ENCODE measurements at places on chromosomes 2 and 18.

DNA sequence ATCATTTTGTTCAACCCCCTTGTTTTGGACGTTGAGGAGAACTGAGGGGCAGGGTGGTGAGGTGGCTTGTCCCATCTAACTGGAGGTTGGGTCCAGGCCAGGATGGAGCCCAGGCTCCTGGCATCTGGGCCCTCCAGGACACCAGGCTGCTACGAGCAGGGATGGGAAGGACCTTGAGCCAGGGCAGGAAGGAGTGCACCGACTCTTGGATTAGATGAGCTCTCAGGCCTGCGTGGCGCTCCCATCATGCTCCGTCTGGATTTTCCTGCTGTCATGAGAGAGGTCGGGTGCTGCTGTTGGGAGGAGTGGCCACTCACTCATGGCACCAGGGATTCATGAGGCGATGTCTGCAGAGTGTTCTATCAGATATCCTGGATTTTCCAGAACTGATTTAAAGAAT, 18.3 kb upstream of the ALLC start:
- H3K27ac ChIP-seq, result no peak overlapping the region
- no peak overlapping the region for H3K4me3 ChIP-seq
- H3K36me3 ChIP-seq, result no peaks in the 10 kb centered on the region
- DNase-seq, result no peak

GRCh38 chr2:190214426-190215194, 105.0 kb downstream of the HIBCH start:
- no peaks in the 10 kb centered on the region for H3K27me3 ChIP-seq
- H3K27ac ChIP-seq, result no peak overlapping the region
- no peak overlapping the region for H3K4me3 ChIP-seq

DNA sequence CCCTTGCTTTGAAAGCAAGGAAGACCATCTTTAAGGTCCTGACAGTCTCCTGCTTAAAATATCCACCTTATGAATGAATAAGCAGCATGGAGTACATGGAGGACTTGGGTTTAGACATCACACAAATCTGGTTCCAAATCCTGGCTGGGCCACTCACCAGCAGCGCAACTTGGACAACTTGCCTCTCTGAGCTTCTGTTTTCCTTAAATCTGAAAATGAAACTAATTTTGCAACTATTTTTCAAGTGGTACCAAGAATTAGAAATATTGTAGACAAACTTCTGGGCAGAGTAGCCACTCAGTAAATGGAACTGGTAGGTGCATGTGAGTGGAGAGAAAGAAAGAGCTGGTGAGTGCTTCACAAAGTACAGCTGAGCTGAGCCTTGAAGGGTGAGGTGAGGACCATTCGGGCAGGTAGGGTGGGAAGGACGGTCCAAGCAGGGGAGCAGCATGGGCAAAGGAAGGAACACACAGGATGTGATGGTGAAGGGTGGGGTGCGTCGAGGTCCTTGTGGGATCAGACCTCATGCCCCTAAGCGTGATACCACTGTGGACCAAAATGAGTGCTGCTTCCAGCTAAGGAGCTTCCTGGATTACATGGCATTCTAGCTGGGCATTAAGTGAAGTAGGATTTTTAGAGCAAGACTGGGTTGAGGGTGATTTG, 14.4 kb upstream of the TET3 start:
- no peak overlapping the region for H3K4me3 ChIP-seq
- H3K4me1 ChIP-seq, result no peaks in the 10 kb centered on the region
- no peaks in the 10 kb centered on the region for H3K36me3 ChIP-seq
- no peaks in the 10 kb centered on the region for H3K27me3 ChIP-seq
- DNase-seq, result no peak

GRCh38 chr2:200077838-200078237, 122.5 kb downstream of the MAIP1 start:
- H3K27me3 ChIP-seq, result no peaks in the 10 kb centered on the region
- H3K36me3 ChIP-seq, result no peaks in the 10 kb centered on the region
- H3K4me1 ChIP-seq, result peaks cover 3% of the 10 kb centered on the region
- no peak overlapping the region for H3K27ac ChIP-seq
- no peak for DNase-seq

DNA sequence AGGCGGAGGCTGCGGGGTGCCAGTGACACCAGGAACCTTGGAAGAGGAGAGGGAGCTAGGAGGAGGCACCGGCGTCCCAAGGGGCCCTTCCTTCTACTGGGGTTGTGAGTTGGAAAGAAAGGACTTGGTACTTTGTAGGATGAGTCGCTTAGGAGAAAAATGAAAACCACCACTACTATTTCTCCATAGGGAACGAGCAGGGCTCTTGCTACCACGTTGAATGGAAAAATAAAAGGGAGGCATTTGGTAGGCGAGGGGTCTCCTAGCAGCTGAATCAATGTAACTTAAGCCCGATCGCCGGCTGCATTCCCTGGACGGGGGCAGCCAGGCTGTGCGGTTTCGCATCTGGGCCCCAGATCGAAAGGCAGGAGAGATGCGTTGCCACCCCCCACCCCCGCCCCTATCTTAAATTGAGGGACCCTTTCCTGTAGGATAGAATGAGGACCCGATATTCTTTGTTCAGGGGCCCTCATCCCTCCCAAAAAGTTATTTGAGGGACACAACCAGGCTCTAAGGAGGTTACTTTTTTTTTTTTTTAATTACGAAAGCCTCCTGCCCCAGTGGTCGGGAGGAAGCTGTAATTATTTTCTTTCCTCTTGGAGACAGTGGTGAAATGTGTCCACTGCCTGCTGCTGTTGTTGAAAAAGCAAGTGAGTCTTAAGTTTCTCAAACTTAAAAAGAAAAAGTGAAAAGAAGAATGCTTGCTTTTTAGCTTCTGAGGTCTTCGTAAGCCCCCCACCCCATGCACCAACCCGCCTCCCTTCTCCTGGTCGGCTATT, 1.3 kb downstream of the IGFBP2 start:
- no peaks in the 10 kb centered on the region for H3K27me3 ChIP-seq
- peak overlapping the region; percentile 38 for H3K27ac ChIP-seq
- H3K36me3 ChIP-seq, result no peaks in the 10 kb centered on the region
- DNase-seq, result peak; percentile 42

DNA sequence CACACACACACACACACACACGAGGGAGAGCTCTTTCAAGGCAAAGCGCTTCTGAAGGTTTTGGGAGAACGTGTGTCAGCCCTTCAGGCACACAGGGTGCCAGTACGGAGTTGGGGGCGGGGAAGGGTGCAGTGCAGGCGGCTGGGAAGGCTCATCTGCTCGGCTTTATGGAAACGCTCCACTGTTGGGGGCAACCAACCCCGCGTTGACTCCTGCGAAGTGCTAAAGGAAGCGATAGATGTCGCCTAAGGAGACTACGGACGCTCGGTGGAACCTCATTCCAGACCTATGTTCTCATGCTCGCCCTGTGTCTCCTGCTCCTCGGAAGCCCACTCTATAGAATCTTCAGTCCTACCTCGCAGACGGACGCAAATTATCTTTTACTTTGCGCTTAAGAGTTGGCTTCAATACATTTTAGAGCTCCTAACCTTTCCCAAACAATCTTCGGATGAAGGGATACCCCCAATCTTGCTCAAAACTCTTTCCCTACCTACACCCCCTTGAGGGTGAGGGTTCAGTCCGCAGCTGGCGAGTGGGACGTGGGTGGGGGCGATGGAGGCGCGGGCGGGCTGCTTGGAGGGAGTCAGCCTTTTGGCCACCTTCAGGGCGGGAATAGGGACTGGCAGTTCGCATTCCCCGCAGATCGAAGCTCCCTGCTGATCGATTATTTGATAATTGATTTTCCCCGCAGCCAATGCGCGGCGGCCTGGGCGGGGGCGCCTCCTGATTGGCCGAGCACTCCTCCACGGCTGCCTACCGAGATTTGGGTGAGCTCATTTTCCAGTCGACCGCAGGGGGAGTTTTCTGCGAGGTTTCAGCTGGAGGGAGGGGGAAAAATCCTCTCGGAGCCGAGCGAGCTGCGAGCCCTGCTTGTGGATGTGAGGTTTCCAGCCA, 1.9 kb upstream of the MEIS1 start:
- H3K4me1 ChIP-seq, result no peaks in the 10 kb centered on the region
- peak; percentile 98 for DNase-seq
- H3K27ac ChIP-seq, result no peak overlapping the region
- peak overlapping the region; percentile 52 for H3K4me3 ChIP-seq

DNA sequence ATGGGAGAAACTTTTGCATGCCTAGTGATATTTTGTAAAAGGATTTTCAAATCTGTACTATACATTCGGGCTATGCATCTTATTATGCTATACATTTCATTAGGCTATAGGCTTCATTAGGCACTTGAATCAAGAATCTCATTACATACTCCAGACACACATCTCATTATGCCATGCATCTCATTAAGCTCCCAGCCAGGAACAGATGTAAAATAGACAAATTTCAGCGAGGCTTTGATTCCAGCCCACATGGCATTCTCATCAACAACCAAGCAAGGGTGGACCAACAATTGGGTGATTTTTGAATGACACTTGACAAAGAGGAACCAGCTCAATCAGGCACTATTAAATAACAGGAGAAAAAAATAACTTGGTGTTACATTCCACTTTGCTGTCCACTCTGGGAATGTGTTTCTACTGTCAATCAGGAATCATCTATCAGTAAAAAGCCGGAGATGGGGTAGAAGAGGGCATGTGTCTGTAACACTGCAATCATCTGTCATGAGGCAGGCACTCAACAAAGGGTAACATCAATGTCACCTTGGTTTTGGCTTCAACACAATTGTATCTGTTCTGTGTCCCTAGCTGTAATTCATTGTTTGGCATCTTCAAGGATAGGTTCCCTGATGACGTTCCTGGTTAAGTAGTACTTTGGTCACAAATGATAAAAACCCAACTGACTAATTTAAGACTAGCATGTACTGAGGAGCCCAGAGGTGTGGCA, 498.6 kb downstream of the EPHA4 start:
- no peak overlapping the region for H3K4me3 ChIP-seq
- no peak overlapping the region for H3K27ac ChIP-seq
- DNase-seq, result no peak

DNA sequence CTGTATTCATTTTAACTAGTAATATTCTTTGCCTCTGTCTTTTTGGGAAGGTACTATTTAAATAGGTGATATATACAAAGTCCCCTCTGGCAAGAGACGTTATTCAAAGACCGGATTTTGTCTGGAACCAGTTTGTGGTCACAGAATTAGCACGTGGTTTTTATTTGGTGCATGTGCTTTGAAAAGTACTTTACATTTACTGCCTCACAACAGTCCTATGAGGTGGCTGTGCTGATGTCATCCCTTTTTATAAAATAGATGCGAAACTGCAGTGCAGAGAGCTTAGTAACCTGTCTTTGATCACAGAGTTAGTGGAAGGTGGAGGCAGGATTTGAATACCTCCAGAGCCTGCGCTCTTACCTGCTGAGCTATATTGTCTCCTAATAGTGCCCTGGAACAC, 4.0 kb downstream of the LPIN1 start:
- H3K4me3 ChIP-seq, result no peak overlapping the region
- H3K4me1 ChIP-seq, result peaks cover 15% of the 10 kb centered on the region
- DNase-seq, result no peak
- no peak overlapping the region for H3K27ac ChIP-seq
- no peaks in the 10 kb centered on the region for H3K36me3 ChIP-seq

DNA sequence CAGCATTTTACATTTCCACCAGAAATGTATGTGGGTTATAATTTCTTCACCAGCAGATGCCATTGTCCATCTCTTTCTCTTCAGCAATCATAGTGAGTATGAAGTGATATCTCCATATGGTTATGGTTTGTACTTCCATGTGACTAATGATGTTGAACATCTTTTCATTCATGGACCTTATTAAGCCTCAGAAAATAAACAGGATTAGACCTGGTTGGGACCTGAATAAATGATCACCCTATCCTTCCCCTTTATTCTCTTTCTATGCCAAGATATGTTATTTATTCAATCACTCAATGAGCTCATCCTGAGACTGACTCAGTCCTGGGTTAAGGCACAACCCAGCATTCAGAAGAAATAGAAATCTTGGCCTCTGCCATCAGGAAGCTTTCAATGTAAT, 86.6 kb downstream of the ANTXR1 start:
- no peaks in the 10 kb centered on the region for H3K4me1 ChIP-seq
- no peaks in the 10 kb centered on the region for H3K36me3 ChIP-seq
- no peaks in the 10 kb centered on the region for H3K27me3 ChIP-seq
- H3K4me3 ChIP-seq, result no peak overlapping the region

DNA sequence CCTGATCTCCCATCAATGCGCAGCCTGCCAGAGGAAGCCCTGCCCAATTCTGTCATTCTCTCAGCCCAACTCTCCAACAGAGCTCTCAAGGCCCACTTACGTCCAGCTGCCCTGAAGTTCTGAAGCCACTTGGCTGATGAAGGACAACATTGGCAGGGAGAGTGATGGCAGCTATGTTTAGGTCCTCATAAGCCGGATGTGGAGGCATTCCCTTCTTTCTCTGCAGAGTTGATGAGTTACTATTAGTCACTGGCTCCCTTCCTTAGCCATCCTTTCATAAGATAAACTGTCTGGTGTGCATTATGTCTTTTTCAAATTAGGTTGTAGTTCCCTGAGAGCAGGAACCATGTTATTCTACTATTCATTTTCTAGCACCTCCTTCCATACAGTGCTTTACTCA, 22.5 kb upstream of the TACR1 start:
- H3K27me3 ChIP-seq, result no peaks in the 10 kb centered on the region
- no peaks in the 10 kb centered on the region for H3K36me3 ChIP-seq
- no peak overlapping the region for H3K27ac ChIP-seq

- no peak overlapping the region for H3K4me3 ChIP-seq
- peaks cover 2% of the 10 kb centered on the region for H3K4me1 ChIP-seq
- no peaks in the 10 kb centered on the region for H3K27me3 ChIP-seq
- H3K27ac ChIP-seq, result no peak overlapping the region
- H3K36me3 ChIP-seq, result no peaks in the 10 kb centered on the region
Measured at GRCh38 chr18:55477860-55478581, 110.0 kb downstream of the TCF4 start.

DNA sequence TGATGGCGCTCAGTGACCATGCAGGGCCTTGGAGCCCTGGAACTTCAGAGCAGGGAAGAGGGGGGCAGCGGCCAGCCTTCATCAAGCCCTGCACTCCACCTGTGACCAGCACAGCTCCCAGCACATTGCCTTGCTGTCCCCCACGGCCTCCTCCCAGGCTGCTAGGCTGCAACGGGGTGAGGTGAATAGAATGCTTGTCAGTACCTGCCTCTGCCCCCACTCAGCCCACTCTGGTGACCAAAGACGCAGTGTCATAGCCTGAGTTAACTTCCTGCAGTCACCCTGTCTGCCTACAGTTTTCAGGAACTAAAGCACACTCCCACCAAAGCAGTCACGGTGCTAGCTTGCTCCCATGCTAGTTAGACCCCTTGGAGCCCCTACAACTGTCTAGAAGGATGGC, 72.1 kb downstream of the STPG4 start:
- no peak overlapping the region for H3K27ac ChIP-seq
- no peaks in the 10 kb centered on the region for H3K27me3 ChIP-seq
- no peaks in the 10 kb centered on the region for H3K4me1 ChIP-seq
- H3K36me3 ChIP-seq, result no peaks in the 10 kb centered on the region
- no peak for DNase-seq

- peaks cover 5% of the 10 kb centered on the region for H3K4me1 ChIP-seq
- DNase-seq, result peak; percentile 86
- H3K4me3 ChIP-seq, result no peak overlapping the region
- H3K27ac ChIP-seq, result no peak overlapping the region
- H3K27me3 ChIP-seq, result no peaks in the 10 kb centered on the region
Measured at GRCh38 chr2:240556553-240557100, 1.2 kb downstream of the ANKMY1 start.

DNA sequence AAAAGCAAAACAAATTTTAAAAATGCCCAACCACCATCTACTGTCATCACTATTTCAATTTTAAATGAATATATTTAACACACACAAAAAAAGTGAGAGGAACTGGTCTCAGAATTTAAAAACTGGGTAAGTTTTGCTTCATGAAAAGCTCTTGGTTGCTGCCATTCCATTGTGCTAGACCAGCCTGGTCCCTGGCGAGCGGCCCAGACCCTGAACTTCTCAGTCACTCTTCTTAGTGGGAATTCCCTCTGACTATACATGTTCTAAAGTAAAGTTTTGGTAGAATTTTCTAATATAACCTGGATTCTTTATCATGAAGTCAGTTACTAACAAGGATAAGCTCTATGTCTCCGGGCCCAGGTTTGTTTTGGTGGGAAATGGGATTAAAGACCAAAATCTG, 34.8 kb upstream of the TMEM177 start:
- H3K4me1 ChIP-seq, result no peaks in the 10 kb centered on the region
- H3K4me3 ChIP-seq, result no peak overlapping the region
- DNase-seq, result no peak
- no peaks in the 10 kb centered on the region for H3K27me3 ChIP-seq

Data from mesendoderm (in vitro differentiated cells).